ENCODE measurements at places on chromosomes 16 and 17.

DNA sequence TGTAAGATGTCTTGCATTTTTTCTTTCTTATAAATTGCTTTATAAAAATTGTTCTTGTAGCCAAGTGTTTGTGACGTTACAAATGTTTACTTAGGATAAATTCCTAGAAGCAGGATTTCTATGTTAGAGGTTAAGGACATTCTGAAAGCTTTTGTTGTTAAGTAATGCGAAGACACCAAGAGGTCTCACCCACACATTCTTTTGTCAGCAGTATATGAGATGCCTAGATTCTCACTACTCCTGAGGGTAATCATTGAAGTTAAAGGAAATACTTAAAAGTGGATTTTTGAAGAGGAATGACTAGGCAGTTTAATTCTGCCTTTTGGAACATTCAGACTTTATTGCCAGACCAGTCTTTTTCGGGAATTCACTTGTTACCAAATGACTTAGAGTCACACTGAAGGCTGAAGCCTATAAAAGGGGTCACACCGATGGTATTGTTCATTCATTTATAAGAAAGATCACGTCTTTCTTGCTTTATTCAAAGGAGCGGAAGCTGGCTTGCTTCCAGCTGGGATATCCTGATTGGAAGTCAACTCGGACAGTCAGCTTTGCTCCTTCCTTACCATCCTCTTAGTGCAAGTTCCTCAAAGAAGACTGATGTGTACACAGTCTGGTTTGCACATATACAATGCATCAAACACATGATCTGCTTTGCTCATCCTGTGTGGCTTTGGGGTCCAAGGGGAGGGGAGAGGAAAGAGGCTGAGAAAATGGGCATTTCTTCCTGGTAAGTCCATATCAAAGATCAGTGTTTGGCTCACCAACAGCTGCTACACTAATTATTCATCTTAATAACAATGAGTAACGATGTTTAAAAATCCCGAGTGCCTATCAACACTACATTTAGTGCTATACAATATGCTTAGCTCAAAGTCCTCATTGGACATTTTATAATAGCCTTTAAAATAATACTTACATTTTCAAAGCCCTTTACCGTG lies 160.0 kb downstream of the MAP2K6 start:
- no peak for DNase-seq

GRCh38 chr16:67542464-67542863 lies 13.8 kb downstream of the RIPOR1 start:
- no peak for DNase-seq

DNA sequence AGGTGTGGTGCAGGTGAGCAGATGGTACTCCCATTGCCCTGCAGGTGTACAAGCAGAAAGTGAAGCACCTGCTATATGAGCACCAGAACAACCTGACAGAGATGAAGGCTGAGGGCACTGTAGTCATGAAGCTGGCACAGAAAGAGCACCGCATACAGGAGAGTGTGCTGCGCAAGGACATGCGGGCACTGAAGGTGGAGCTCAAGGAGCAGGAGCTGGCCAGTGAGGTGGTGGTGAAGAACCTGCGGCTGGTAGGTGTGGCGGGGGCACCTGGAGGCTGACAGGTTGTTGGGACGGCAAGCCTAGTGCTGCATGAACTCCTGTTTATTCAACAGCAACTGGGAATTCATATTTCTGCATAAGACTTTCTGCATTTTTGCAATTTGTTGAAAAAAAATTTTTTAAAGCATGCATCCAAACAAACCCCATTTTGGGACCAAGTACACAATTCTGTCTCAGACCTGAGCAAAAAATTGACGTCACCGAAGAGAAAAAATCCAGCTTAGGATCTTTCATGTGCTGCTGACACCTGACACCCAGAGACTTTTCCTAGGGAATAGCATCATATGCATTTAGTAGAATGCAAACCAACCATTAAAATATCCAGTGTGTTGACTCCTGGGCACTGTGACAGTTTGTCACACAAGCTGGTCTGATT lies 13.5 kb upstream of the DBNDD1 start:
- DNase-seq: no peak

DNA sequence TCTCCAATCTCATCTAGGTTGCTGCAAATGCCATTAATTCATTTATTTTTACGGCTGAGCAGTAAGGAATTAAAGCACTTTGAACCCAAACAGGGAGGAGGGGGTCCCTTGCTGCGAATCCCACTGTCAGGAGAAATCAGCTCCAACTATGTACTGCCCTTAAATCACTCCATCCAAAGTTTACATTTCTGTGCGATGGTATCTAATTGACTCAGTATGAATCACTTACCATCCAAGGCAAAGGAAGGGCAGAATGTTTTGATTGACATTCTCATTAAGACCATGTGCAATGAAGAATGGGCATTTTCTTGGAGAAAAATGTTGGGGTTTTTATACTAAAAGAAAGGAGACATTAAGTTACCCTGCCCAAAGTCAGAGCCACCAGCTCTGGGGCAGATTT lies 47.7 kb upstream of the XYLT1 start:
- no peak for DNase-seq

DNA sequence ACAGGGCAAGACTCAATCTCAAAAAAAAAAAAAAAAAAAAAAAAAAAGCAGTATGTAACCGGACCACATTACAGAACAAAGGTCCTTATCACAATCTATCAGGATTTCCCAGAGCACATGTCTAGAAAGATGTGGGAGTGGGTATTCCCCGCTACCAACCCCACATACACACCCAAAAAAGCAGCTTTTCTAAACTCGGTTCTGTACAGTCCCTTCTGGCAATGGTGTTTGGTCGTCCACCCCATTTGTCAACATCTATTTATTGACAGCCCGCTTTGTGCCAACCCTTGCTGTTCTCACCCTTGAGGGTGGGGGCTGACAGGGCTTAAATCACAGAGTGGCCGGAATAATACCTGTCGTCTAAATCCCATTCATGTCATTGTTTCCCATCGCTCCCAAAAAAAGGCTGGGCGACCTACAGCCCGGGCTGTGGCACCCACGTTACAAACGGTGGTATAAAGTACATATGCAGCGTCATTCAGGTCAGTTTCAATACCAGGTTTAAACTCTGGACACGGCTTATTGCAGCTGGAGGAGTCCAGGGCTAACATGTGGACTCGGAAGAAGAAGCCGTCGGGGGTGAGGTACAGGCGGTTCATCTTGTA lies 3.6 kb downstream of the C17orf58 start:
- DNase-seq: no peak

DNA sequence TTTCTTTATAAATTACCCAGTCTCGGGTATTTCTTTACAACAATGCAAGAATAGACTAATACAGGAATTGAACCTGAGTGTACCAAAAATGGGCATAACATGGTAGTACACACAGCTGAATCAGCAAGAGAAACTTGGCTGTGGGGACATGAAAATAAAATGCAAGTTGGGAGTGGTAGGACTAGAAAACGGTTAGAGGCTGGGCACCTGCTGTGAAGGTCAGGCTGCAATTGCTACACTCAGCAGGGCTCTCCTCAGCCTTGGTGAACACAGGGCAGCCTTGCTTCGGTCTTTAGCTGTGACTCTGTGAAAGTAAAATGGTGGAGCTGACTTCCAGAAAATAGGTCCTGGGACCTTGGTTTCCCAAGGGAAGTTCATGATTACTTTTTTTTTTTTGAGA lies 45.6 kb downstream of the CNGB1 start:
- no peak for DNase-seq

DNA sequence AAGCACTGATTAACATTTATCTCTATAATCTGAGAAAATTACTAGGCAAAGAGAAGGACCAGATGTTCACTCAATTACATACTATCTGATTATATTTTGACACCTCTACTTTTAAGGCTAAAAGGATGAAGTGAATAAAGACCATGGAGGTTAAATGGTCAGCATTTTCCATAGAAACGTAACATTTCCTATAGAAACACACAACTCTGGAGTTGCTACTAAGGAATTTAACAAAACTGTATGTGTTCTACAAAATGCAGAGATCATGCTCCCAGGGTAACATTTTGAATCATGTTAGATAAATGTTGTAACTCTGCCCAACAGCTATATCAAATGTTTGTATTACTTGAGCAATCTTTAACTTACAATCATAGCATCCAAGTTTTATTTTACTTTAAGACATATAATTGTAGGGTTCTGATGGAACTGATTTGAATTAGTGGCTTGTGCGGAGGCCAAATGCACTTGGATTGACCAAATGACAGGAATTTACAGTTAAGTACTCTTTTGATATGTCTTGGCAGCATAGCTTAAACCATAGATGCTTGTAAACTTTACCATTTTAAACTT lies 97.7 kb downstream of the RPGRIP1L start:
- DNase-seq: no peak

- DNase-seq: peak; percentile 25
Observed at GRCh38 chr17:410543-411401, 58.2 kb upstream of the RPH3AL start.

- DNase-seq: no peak
Observed at GRCh38 chr17:53724726-53725125, 98.0 kb upstream of the KIF2B start.

DNA sequence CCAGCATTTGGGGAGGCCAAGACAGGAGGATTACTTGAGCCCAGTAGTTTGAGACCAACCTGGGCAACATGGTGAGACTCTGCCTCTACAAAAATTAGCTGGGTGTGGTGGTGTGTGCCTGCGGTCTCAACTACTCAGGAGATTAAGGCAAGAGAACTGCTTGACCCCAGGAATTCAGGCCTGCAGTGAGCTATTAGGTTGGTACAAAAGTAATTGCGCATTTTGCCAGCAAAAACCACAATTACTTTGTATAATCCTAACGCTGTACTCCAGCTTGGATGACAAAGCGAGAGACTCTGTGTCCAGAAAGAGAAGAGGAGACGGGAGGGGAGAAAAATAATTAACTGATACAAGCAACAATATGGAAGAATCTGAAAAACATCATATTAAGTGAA lies 32.7 kb downstream of the YWHAE start:
- no peak for DNase-seq

- DNase-seq: no peak
Observed at GRCh38 chr16:23968176-23968575, 132.4 kb downstream of the PRKCB start.

DNA sequence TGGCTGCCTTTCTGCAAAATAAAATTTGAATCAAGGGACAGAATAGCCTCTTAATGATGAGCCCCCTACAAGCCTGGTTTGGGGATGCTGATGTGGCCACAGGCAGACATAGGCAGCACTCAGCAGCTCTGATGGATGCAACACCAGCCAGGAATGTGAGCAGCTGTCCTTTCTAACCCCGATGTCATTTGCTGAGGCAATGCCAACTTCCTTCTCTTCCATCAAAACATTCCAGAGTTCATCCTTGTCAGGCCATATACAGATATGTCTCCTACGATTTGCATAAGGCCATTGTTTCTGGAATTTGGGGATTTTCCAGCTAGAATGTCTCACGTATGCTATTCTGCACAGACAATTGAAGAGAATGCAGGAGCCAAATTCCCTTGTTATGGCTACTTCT lies 52.1 kb upstream of the MYOCD start:
- no peak for DNase-seq

DNA sequence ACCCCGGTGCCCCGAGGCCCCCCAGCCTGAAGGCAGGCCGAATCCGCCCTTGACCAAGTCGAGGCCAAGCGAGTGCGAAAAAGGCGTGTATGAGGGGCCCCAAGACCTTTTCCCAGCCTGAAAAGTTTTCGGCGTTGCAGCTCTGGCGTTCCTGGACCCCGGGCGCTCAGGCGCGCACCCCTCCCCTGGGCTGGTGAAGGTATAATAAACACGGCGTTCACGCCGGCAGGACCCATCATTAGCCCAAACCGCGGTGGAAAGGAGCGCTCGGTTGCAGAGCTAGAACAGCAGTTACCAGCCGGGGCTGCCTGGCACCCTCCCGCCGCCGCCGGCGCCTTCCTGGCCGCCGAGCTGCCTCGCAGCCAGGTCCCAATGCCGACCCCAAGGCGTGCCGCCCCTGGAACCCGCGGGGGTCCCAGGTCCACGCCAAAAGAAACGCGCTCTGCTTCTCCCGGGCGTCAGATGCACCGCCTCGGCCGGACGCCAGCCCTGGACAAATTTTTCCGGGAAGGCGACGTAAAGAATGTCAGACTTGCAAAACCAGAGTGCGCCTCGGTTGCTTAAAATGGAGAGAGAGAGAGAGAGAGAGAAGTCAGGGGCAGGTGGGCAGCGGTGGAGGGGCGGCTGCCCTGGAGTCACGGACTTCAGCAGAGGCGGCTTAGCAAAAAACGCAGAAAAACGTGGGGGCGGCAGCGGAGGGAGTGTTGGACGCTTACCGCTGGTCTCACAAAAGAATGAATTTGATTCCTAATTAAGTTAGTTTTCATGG lies 11.5 kb upstream of the FOXF1 start:
- peak; percentile 40 for DNase-seq

DNA sequence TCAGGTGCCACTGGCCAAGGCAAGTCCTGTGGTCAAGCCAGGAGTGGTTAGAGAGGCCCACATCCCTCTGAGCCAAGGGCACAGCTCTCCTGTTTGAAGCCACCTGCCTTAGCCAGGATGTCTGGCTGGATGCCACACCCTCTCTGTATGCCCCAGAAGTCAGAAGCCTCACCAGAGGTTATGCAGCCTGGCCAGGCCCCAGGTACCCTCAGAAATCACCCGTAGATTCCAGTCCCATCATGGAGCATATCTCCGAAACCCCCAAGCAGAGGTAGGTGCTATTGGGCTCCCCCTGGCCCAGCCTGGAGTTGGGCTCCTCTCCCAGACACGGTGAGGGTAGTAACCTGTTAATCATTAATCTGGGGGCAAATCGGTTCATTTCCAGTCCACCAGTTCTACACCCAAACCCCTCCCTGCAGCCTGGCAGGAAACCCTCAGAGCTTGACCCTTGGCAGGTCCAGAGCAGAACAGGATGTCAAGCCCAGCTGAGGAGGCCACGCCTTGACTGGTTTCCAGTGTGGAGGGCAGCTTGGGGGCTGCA lies 60.6 kb upstream of the TMEM97 start:
- DNase-seq: no peak

DNA sequence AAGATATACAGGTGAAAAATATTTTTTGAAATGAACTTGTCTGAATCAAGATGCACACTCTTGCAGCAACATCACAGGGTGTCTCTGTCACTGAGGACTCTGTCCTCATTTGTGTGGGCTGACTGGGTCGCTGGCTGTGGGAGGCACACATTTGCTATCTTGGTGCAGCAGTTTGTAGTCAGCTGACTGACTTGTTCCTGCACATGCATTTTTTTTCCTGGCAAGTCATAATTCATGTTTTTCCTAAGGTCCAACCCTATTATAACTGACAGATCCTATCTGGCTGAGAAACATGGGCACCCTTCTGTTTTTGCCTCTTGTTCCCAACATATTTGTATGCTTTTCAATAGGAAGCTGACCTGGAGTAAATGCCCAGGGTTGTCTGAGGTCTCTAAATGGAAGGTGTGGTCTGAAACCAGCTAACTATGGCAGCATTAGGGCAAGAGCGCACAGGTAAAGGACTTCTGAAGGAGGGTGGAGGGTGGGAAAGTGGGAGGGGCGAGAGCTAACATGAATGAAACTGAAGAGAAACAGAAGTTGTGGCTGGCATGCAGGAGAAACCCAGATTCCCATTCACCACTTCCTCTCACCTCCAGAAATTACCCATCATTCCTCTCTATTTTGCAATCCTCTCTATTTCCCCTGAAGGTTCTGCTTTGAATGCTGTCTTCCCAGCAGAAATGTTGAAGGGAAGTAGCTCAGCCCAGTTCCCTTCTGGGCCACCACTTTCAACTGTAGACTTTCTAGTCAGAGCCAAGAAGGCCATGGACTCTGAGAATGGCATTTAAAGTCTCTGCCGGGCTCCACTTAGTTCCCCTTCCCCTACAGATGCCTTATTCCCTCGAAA lies 166.1 kb downstream of the PRKCA start:
- DNase-seq: no peak

- no peak for DNase-seq
Observed at GRCh38 chr17:32124985-32125847, 17.1 kb upstream of the RHOT1 start.

- DNase-seq: peak; percentile 82
Observed at GRCh38 chr17:80991645-80992076, at the start of gene CHMP6. TSS of gene CHMP6 (plus strand) at chr17:80991841. CDS start at chr17:80991919, 78 bp downstream.

Measured in glutamatergic neuron (in vitro differentiated cells).